ENCODE measurements at places on chromosomes 2 and 18.
A peak's percentile ranks its signal among the peaks of the same experiment; 100 is the strongest.

DNA sequence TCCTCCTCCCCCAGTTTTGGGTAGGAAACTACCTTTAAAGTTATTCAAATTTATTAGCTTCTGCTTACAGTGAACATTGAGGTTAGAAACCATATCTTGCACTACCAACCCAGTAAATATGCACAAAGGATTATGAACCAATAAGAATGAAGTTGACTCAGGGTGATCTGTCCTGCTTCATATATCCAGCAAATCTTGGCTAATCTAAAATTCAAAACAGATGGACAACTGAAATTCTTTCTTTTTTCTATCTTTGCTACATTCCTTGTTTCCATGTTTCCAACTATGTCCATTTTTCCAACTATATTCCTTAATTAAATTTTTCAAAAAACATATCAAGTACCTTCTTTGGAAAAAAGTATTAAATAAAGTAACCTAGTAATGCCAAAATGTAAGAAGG lies 149.3 kb downstream of the FAM124B start:
- DNase-seq: no peak

- DNase-seq: peak; percentile 8
These were observed 770 bp downstream of the NBAS start for GRCh38 chr2:15560140-15560987.

DNA sequence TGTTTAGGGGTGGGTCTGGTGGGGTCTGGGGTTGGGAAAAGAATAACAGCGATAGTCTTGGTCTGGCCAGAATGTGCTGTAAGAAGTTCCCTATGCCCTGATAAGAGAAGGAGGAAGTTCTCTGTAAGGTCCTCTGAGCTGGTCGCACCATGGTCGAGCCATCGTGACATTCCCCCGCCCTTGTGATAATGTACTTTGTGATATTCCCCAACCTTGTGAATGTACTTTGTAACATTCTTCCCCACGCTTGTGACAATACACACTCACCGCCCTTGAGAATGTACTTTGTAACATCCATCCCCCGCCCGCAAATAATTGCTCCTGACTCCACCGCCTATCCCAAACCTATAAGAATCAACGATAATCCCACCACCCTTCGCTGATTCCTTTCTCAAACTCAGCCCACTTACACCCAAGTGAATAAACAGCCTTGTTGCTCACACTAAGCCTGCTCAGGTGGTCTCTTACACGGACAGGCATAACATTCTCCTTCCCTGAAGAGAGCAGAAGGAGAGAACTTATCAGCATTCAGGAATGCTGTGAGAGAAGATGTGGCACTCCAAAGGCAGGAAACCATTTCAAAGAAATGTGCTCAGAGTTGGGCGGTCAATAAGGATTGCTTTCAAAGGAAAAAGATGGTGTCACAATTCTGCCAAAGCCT lies 17.8 kb upstream of the DUSP19 start:
- no peak for DNase-seq

DNA sequence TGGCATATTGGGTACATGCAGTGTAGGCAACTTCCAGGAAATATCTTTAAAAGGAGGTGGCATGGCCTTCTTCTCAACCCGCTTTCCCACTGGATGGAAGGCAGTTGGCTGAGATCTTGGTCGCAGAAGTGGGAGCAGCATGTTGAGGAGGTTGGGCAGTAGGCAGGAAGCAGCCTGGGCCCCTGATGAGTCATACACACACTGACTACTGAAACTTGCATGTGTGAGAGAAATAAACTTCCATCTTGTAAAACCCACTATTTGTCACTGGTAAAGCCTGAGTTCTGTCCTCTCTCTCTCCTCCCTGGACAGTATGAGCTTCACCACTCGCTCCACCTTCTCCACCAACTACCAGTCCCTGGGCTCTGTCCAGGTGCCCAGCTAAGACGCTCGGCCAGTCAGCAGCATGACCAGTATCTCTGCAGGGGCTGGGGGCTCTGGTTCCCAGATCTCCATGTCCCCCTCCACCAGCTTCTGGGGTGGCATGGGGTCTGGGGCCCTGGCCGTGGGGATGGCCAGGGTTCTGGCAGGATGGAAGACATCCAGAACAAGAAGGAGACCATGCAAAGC lies 233.8 kb upstream of the SPRED2 start:
- no peak for DNase-seq

GRCh38 chr2:33560017-33560416 lies 39.1 kb downstream of the FAM98A start:
- no peak for DNase-seq

DNA sequence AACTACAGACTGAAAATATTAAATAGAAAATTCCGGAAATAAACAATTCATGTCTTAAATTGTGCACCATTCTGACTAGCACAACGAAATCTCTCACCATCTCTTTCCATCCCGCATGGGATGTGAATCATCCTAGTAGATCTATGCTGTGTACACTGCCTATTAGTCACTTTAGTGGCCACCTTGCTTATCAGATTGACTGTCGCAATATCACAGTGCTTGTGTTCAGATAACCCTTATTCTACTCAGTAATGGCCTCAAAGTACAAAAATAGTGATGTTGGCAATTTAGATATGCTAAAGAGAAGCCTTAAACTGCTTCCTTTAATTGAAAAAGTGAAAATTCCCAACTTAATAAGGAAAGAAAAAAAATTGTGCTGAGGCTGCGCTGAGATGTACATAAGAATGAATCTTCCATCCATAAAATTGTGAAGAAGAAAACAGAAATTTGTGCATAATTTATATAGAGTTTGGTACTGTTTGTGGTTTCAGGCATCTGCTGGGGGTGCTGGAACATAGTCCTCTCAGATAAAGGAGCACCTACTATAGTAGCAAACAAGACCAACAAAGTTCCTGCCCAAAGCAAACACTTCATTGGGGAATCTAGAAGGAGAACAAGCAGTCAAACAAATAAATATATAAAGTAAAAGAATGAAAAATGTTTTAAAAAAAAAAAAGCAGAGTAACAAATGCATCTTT lies 12.0 kb downstream of the PSMD1 start:
- DNase-seq: no peak
